Endothelial cell (in vitro differentiated cells): ENCODE measurements at places on chromosomes 5 and 9. TPM values are rescaled to one million over a fixed set of nuclear protein-coding genes. Genes with fewer than 3 reads are reported as not detected.

GRCh38 chr5:36877667-36878391 is 1.3 kb downstream of the NIPBL start:
- DNase-seq = no peak
- H3K36me3 ChIP-seq = peaks cover 6% of the 10 kb centered on the region
- peak overlapping the region; percentile 96 for H3K4me3 ChIP-seq
- peak overlapping the region; percentile 99 for H3K27ac ChIP-seq

DNA sequence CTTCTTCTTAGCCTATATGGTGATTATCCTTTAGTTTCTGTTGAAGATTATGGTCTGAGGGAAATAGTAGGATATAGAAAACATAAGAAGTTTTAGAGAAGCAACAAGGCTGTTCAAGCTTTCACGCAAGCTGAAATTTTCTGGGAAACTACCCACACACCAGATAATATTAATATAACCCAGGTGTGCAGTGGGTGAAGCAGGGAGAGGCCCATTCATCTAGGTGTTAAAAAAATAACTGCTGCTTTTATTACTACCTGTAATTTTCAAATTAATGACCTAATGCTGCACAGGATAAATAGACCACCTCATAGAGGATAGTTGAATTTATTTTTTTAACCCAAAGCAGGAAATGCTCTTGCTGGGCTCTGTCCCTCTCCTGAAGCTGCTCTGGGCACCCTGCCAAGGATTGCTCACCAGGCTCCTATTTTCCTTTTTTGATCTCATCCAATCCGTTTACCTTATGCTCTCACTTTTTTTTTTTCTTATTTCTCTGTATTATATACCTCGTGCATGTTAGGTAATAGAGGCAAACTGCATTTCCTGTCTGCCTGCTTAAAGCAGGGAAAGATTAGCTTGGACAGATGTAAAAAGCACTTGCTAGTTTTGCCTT is 124.3 kb upstream of the SLC12A2 start:
- no peaks in the 10 kb centered on the region for H3K36me3 ChIP-seq
- DNase-seq = peak; percentile 16
- no peaks in the 10 kb centered on the region for H3K27me3 ChIP-seq
- H3K27ac ChIP-seq = no peak overlapping the region
- H3K4me1 ChIP-seq = peaks cover 32% of the 10 kb centered on the region

- H3K27me3 ChIP-seq = peaks cover 6% of the 10 kb centered on the region
- no peak for DNase-seq
- peak overlapping the region; percentile 87 for H3K4me3 ChIP-seq
These were observed 455.3 kb downstream of the RAB3C start for GRCh38 chr5:59037941-59038797.

DNA sequence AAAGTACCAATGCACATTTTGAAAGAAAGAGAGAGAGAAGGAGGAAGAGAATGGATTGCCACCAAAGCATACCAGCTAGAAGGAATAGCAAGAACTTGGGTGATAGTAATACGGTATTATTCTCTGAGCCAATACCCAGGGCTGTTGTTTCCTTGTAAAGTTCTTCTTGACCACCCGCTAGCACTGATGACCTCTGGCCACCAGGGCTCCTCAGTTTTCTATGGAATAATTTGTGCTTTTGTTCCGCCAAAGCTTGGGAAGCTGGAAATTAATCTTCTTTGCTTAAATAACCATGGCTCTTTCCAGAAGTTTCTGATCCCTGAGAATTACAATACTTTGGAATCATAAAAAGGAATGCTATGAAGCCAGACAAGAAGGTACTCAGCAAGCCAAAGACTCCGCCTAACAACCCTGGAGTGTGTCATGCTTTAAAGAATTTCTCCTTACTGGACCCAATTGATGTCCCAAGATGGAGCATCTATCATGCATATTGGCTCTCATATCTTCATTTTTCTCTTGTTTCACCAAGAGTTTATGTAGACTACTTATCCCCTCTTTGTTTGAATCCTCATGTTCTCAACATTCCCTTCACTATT is 29.8 kb downstream of the OR2K2 start:
- no peak overlapping the region for H3K4me3 ChIP-seq
- H3K36me3 ChIP-seq = no peaks in the 10 kb centered on the region
- no peaks in the 10 kb centered on the region for H3K4me1 ChIP-seq
- DNase-seq = no peak
- no peak overlapping the region for H3K27ac ChIP-seq
- H3K27me3 ChIP-seq = no peaks in the 10 kb centered on the region

GRCh38 chr5:154753792-154754191 is 1.4 kb upstream of the LARP1 start:
- peaks cover 14% of the 10 kb centered on the region for H3K27me3 ChIP-seq
- no peak overlapping the region for H3K27ac ChIP-seq
- H3K4me1 ChIP-seq = peaks cover 32% of the 10 kb centered on the region
- H3K36me3 ChIP-seq = peaks cover 4% of the 10 kb centered on the region
- H3K4me3 ChIP-seq = peak overlapping the region; percentile 89
- no peak for DNase-seq

The CLIC3 gene
- not detected for total RNA-seq

GRCh38 chr5:167701051-167701450 is 590.4 kb upstream of the WWC1 start:
- DNase-seq = no peak
- peaks cover 3% of the 10 kb centered on the region for H3K4me1 ChIP-seq
- H3K27me3 ChIP-seq = no peaks in the 10 kb centered on the region
- no peak overlapping the region for H3K4me3 ChIP-seq

DNA sequence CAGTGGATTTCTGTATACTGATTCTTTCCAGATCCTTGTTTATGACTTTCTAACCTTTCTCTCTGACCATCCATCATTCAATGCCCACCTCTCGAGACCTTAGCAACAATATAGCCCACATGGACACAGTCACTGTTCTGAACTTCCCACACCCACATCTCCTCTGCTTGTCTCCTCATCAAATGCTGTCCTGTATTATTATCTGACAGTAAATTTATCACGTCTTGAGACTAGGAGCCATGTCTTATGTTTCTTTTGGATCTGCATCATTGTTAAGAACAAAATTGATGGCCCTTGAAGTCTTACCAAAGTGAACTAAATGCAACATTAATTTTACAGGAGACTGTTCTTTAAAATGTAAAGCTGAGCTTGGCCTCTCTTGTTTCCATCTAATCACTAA is 495.4 kb upstream of the KLF4 start:
- DNase-seq = no peak
- no peaks in the 10 kb centered on the region for H3K36me3 ChIP-seq
- H3K27me3 ChIP-seq = peaks cover 2% of the 10 kb centered on the region

DNA sequence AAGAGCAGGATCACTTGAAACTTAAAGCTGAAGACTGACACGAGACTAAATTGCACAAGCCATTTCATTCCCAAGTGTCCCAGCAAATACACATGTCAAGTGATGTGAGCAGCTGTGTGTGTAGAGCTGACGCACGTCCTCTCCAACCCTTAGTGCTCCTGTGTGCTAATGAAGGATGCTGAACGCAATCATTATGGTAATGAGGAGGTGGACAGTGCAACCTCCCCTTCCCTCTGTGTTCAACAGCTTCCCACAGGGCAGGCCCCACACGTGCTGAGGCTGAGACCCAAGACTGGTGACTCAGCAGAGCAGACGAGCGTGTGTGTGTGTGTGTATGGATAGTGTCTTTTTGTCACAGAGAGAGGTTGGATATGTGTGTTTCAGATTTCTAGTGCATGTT is 702.1 kb downstream of the SEMA5A start:
- peaks cover 2% of the 10 kb centered on the region for H3K27me3 ChIP-seq
- no peaks in the 10 kb centered on the region for H3K4me1 ChIP-seq
- no peak overlapping the region for H3K27ac ChIP-seq
- DNase-seq = no peak
- no peak overlapping the region for H3K4me3 ChIP-seq
